ENCODE measurements at places on chromosomes 11 and 22. TPM values are rescaled to one million over a fixed set of nuclear protein-coding genes. Genes with fewer than 3 reads are reported as not detected.

- no peak overlapping the region for H3K27ac ChIP-seq
- peaks cover 3% of the 10 kb centered on the region for H3K4me1 ChIP-seq
- no peaks in the 10 kb centered on the region for H3K27me3 ChIP-seq
- no peak for DNase-seq
Measured at GRCh38 chr11:75592715-75593114, 30.7 kb downstream of the SERPINH1 start.

DNA sequence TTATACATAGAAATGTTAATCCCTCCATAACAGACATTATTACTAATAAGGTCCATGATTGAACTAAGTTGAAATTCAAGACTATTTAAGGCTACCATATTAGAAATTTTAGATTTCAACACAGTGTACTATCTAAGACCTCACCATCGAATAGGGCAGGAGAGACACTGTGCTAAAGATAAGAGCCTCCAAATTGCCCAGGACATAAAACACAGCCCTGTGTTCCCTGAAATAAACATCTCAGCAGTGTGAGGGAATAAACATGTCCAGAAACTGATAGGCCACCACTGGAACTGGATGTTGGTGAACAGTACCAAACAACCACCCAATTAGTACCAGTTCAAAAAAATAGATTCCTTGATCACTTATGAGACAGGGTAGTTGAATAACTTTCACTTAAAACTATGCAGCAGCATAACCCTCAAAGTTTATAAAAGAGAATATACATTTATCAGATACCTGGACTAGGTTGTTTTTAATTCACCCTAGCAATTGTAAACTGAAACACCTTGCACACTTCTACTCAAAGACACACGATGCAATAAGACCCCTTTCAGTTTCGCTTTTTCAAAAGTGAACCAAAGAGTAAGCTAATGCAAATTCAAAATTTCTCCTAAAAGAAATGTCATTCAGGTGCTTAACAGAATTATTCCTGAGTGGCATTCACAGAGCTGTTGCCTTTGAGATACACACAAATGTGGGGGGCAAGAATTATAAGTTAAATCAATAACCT, 34.3 kb downstream of the USP28 start:
- no peaks in the 10 kb centered on the region for H3K27me3 ChIP-seq
- H3K4me3 ChIP-seq = no peak overlapping the region
- H3K27ac ChIP-seq = no peak overlapping the region
- peaks cover 2% of the 10 kb centered on the region for H3K36me3 ChIP-seq
- no peak for DNase-seq

DNA sequence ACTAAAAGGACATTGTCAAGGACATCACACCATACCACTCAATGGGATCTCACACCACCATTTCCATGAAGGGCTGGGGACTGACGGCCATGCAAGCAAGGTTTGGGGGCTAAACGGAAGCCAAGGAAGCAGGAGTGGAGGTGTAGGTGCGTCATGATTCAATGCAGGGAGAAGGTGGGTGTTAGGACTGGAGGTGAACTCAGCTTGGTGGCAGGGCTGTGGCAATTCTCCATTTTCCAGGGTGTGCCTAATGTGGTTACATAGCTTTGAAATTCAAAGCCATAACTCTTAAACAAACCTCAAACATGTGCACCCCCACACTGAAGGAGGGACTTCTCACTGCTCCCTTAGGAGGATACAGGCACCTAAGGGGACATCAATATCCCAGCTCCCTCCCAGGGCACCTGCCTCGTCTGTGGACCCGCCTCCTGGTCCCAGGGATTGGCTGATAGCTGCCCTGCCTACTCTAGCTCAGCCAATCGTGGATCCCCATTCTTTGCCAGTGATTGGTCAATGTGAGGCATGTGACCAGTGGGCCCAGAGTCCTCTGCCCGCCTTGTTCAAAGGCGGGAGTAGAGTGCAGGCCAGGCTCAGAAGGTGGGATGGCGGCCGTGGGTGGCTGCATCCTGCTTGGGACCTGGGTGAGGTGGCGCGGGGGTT, 64.6 kb downstream of the CTTN start:
- no peaks in the 10 kb centered on the region for H3K36me3 ChIP-seq
- H3K27me3 ChIP-seq = no peaks in the 10 kb centered on the region
- no peak for DNase-seq
- no peak overlapping the region for H3K4me3 ChIP-seq

DNA sequence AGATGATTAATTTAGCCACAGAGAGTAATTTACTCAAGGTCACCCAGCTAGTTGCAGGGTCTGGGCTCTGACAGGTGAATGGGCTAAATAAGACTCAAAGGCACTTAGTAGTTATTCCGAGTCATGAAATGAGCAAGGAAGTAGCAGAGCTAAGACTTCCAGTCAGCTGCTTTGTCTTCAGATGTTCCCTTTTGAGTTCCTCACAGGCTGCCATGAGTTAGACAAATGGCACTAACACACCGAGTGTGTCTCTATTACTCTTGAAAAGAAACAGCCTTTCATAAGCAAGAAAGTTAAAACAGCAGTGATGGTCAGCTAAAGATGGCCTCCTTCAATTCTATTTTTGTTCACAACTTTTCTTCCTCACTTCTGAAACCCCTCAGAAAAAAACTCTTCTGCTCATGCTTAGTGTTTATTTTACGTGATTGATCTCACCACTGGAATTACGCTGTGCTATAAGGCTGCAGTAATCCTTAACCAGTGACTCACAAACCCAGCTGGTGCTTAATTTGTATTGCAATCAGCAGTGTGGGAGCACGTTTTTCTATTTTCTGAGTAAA, 389.1 kb downstream of the AASDHPPT start:
- H3K4me3 ChIP-seq = no peak overlapping the region
- DNase-seq = no peak
- H3K4me1 ChIP-seq = no peaks in the 10 kb centered on the region
- no peaks in the 10 kb centered on the region for H3K36me3 ChIP-seq

- H3K36me3 ChIP-seq = no peaks in the 10 kb centered on the region
- no peak for DNase-seq
- H3K4me3 ChIP-seq = no peak overlapping the region
- H3K27me3 ChIP-seq = no peaks in the 10 kb centered on the region
Measured at GRCh38 chr11:32527261-32528175, 56.1 kb upstream of the EIF3M start.

- no peaks in the 10 kb centered on the region for H3K36me3 ChIP-seq
- H3K4me3 ChIP-seq = no peak overlapping the region
- DNase-seq = no peak
- no peaks in the 10 kb centered on the region for H3K4me1 ChIP-seq
- H3K27me3 ChIP-seq = no peaks in the 10 kb centered on the region
Measured at GRCh38 chr11:74984730-74985129, 4.0 kb upstream of the NEU3 start.

DNA sequence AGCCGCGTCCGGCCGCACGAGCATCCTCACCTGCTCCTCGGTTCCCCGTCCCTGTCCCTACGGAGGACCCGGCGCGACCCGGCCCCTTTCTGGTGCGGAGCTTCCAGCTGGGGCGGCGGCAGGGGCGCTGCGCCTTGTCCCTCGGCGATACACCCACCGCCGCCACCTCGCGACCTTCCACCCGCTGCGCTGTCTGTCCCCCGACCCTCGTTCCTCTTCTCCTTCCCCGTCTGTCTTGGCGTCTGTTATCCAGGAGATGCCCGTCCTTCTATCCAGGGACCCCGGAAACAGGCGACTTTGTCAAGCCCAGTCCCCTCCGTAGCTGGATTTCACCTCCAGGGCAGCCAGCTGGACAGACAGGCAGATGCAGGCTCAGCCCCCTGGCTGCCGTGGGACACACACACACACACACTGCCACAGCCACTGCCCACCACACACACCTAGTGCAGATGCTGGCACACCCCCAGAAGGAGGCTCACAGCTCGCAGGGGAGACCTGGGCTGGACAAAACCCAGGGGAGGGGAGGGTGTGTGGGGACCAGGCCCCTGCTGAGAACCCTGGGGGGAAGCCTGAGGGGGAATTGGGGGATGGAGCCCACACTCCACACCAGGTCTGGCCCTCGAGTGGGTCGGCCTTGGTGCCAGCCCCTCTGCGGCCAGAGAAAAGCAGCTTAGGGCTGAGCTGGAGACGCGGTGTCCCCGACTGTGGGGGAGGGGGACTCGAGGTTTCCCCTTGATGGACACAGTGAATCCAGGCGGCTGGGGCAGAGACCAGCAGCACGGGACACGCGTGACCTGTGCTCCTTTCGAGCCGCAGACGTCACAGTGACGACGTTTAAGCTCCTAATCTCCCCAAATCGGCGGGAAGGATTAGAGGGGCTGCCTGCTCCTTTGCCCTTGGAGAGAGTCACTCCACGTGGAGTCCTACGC, 788 bp downstream of the DRD4 start:
- no peaks in the 10 kb centered on the region for H3K27me3 ChIP-seq
- no peaks in the 10 kb centered on the region for H3K36me3 ChIP-seq
- DNase-seq = no peak
- H3K27ac ChIP-seq = no peak overlapping the region
- H3K4me1 ChIP-seq = no peaks in the 10 kb centered on the region

CBLIF gene
- total RNA-seq = not detected

GUCY1A2 gene
- 2.2 TPM for total RNA-seq

GRIK4 gene
- total RNA-seq = not detected

VPREB1 gene
- not detected for total RNA-seq

TM7SF2 gene
- total RNA-seq = 33.1 TPM

MPZL2 gene
- 32.4 TPM for total RNA-seq

OTOG gene
- not detected for total RNA-seq

Data from right lobe of liver (tissue), 6 donors.